ENCODE measurements at places on chromosomes 1 and 21. TPM values are rescaled to one million over a fixed set of nuclear protein-coding genes. Genes with fewer than 3 reads are reported as not detected.

GPR3 gene
- 0.39 TPM for total RNA-seq

OR2T35 gene
- total RNA-seq, result not detected

SH2D1B gene
- 133 TPM for total RNA-seq

NR5A2 gene
- total RNA-seq, result not detected

- no peak overlapping the region for H3K27ac ChIP-seq
- peaks cover 5% of the 10 kb centered on the region for H3K4me1 ChIP-seq
- DNase-seq, result no peak
- no peaks in the 10 kb centered on the region for H3K36me3 ChIP-seq
- H3K27me3 ChIP-seq, result no peaks in the 10 kb centered on the region
Measured at GRCh38 chr1:72284348-72285073, 2.2 kb upstream of the NEGR1 start.

DNA sequence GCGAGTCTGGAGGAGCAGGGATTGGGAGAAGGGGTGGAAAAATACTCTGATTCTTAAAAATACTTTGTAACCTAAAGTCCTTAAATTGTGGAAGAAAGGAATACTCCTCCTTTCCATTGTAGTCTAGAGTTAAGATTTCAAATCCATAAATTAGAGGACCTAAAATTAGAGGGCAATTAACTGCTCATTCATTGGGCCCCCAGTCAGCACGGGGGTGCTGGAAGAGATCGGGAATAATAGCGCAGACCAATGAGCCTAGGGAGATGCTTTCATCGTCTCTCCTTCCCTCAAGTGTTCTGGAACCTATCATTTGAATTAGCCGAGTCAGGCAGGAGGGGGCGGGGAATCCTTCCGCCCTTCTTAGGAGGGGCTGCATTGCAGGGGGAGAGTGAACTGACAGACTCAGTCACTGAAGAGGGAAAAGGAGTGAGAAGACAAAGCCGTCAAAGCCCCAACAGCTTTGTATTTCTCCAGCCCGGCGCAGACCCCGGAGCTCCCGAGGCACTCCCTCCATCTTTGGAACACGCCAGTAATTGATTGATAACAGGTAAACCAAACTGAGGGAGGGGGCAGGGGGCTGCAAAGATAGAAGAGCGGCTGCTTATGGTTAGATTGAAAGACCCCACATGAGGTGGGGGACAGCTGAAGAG is at the start of gene MLLT11:
TSS of gene MLLT11 (plus strand) at position 391 of the 650 bp plus-strand sequence. CDS start 6,828 bp downstream, outside the sequence.
- no peaks in the 10 kb centered on the region for H3K27me3 ChIP-seq
- H3K27ac ChIP-seq, result peak within 1 kb of the TSS; percentile 89
- H3K4me1 ChIP-seq, result peaks cover 35% of the 10 kb centered on the region
- H3K4me3 ChIP-seq, result peak within 1 kb of the TSS; percentile 95
- peaks cover 16% of the 10 kb centered on the region for H3K36me3 ChIP-seq

DNA sequence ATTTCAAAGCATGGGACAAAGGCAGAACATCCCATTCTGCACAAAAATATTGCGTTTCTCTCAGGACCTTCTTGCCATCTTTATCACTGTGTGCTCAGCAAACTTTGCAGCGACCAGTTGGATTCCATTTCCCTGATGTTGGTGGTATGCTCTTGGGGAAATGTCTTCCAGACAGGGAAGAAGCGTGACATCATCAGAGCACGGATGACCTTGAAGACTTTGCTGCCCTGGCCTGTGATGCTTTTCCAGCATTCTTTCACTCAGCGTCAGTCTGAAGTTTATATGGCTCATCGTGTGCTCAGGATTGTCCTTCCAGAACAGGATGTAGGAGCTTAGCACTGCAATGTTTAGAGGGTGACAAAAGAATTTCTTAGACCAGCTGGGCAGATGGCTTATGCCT is 131.4 kb upstream of the F3 start:
- H3K36me3 ChIP-seq, result no peaks in the 10 kb centered on the region
- H3K4me3 ChIP-seq, result no peak overlapping the region
- H3K27me3 ChIP-seq, result no peaks in the 10 kb centered on the region

GRCh38 chr21:19440792-19441655 is 1037.4 kb upstream of the TMPRSS15 start:
- DNase-seq, result no peak
- H3K27ac ChIP-seq, result no peak overlapping the region
- H3K4me1 ChIP-seq, result no peaks in the 10 kb centered on the region
- no peaks in the 10 kb centered on the region for H3K27me3 ChIP-seq
